ENCODE measurements at places on chromosomes 5 and 9.

DNA sequence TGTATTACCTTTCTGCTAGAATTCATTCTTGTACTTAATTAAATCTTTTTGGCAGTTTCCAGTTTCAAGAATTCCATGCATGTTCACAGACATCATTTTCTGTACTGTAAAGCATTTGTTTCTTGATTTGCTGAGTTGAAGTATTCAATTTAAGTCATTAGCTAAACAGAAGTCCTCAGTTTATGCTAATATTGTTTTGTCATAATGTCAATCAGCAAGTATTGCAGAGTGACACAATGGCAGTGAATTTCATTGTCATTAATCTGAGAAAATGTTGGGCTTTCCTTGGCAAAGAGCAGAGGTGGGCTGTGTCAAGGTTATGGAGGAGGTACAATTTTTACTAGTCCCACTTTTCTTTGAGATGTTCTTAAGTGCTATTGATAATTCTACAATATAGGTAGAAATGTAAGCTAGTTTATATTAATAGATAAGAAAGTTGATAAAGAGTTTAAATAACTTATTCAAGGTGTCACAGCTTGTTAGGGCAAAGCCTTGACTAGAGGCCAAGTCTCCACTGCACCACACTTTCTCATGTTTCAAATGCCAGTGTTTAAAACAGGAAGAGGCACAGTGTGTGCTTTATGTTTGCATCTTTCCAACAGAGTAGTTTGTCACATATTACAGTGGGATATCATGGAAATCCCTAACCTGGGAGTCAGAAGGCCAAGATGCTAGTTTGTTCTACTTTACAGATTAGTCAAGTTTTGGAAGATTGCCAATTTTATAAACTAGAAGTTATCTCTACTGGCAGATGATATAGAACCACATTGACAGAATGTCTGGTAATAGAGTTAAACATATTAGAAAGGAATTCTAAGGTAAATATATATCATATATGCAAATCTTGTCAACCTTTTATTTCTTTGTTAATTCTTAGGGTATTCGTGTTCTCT is 56.3 kb downstream of the SLF1 start:
- DNase-seq, result no peak

- DNase-seq, result no peak
These were observed 78.5 kb downstream of the LMX1B start for GRCh38 chr9:126692041-126692758.

DNA sequence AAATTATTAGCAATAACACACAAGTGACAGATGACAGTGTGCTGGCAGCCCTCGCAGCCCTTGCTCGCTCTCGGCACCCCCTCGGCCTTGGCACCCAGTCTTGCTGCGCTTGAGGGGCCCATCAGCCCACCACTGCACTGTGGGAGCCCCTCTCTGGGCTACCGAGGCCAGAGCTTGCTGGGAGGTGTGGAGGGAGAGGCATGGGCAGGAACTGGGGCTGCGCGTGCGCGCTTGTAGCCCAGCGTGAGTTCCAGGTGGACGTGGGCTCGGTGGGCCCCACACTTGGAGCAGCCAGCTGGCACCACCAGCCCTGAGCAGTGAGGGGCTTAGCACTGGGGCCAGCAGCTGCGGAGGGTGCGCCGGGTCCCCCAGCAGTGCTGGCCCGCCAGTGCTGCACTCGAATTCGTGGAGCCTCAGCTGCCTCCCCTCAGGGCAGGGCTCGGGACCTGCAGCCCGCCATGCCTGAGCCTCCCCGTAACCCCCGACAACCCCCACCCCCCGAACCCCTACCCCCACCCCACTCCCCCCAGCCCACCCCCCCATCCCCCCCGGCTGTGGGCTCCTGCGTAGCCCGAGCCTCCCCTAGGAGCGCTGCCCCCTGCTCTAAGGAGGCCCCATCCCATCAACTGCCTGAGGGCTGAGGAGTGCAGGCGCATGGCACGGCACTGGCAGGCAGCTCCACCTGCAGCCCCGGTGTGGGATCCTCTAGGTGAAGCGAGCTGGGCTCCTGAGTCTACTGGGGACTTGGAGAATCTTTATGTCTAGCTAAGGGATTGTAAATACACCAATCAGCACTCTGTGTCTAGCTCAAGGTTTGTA is 240.9 kb downstream of the TRIM36 start:
- DNase-seq, result no peak

- no peak for DNase-seq
These were observed 223.2 kb upstream of the ACTBL2 start for GRCh38 chr5:57705769-57706168.

- DNase-seq, result no peak
These were observed at the start of gene RASGRF2 for GRCh38 chr5:80959768-80960442. Gene RASGRF2, plus strand, starts transcription at chr5:80960363. Its CDS starts 376 bp downstream, at chr5:80960739.

DNA sequence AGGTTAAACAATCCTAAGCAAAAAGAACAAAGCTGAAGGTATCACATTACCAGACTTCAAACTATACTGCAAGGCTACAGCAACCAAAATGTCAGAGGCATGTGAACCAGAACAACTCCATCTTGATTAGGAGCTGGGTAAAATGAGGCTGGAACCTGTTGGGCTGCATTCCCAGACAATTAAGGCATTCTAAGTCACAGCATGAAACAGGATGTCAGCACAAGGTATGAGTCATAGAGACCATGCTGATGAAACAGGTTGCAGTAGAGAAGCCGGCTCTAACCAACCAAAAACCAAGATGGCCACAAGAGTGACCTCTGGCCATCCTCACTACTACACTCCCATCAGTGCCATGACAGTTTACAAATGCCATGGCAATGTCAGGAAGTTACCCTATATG is 252.0 kb downstream of the RASEF start:
- DNase-seq, result no peak
